Umbilical cord (tissue), 2 donors: ENCODE measurements at places on chromosomes 11 and 22. TPM values are rescaled to one million over a fixed set of nuclear protein-coding genes. Genes with fewer than 3 reads are reported as not detected.
A peak's percentile ranks its signal among the peaks of the same experiment; 100 is the strongest.

- peak; percentile 29 for DNase-seq
Observed at GRCh38 chr11:104529213-104529612, 365.3 kb upstream of the PDGFD start.

DNA sequence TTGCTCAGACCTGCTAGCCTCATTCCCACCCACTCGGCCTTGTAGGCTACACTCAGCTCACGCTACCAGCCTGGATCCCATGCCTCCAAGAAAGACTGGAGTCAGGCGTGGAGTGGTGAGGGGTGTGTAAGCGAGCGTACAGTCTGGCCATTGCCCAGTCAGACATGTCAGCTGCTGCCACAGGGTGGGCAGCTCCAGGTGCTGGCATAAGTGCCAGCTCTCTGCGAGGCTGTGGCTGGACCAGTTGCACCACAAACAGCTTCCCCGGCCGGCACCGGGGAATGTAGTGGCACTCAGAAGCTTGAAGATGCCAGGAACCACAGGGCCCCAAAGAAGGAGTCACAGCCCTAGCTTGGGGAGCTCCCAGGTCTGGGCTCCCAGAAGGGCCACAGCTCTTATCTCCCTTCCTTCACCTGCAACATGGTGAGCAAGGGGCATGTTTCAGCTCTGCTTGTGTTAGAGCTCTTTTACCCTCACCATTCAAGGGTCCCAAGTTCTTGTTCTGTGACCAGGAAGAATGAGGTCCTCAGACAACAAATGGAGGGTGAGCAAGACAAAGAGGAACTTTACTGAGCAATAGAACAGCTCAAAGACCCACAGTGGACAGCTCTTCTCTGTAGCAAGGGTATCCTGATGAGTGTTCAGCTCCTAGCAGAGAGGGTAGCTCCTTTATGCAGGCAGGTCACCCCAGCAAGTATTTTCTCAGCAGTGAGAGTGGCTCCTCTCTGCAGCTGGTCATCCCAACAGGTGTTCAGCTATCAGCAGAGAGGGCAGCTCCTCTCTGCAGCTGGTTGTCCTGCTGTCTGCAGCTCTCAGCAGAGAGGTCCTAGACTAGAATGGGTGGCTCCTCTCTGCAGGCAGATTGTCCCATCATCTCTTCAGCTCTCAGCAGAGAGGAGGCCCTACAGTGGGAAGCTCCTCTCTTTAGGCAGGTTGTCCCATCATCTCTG, 6.0 kb downstream of the SBF2 start:
- DNase-seq: no peak

- DNase-seq: no peak
Observed at GRCh38 chr11:2952290-2952689, 23.1 kb upstream of the PHLDA2 start.

DNA sequence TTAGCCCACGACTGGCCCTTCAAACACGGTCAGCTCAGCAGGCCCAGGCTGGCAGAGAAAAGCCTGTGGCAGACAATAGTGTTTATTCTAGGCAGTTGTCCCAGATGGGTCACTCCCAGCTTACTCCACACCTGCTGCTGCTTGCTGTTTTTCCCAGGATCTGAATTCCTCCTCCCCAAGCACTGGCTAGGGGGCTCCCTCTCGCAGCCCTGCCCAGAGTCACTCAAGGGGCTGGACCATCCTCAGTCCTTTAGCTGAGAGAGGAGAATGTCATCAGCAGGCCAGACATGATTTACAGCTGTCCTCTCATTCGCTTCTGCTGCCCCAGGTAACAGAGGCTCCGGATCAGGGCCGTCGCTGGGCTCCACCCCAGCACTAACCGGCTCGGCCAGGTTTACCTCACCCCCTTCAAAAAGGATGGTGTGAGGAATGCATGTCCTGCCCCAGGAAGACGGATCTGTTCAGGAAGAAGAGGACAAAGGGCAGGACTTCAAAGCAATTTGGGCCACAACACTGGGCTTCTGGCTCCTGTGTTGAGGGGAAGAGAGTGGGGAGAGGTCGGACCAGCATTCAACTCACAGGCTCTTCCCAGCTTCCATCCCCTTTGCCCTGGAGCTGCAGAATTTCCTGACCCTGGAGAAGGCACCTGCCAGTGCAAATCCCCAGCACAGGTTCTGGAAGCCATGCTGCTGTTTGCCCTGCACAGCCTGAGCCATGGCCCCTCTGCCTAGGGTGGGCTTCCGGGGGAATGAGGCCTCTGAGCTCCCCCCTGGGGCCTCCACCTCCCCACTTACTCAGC, 59.7 kb upstream of the BARX2 start:
- peak; percentile 50 for DNase-seq

The DTX4 gene
- 5.5 TPM for total RNA-seq
